RWPE2 (cell line): ENCODE measurements at places on chromosomes 4 and X.

- H3K27me3 ChIP-seq, result no peaks in the 10 kb centered on the region
- H3K36me3 ChIP-seq, result no peaks in the 10 kb centered on the region
These were observed 150.1 kb downstream of the HNRNPD start for GRCh38 chr4:82223715-82224114.

DNA sequence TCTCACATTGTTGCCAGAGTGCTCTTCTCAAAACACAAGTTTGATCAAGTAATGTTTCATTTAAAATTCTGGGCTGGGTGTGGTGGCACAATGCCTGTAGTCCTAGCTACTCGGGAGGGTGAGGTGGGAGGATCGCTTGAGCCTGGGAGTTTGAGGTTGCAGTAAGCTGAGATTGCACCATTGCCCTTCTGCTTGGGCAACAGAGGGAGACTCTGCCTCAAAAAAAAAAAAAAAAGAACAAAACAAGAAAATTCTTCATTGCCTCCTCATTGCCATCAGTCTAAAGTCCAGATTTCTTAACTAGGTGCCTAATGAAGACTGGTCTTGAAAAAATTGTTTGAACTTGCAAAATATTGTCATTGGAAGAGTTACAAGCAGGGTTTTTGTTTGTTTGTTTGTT lies 120.1 kb downstream of the MFAP3L start:
- no peaks in the 10 kb centered on the region for H3K27me3 ChIP-seq
- no peak for DNase-seq
- H3K27ac ChIP-seq, result no peak overlapping the region
- H3K4me3 ChIP-seq, result no peak overlapping the region
- H3K36me3 ChIP-seq, result no peaks in the 10 kb centered on the region
- no peaks in the 10 kb centered on the region for H3K4me1 ChIP-seq

- no peaks in the 10 kb centered on the region for H3K27me3 ChIP-seq
- H3K4me3 ChIP-seq, result no peak overlapping the region
- H3K27ac ChIP-seq, result no peak overlapping the region
- peaks cover 5% of the 10 kb centered on the region for H3K4me1 ChIP-seq
- DNase-seq, result no peak
- H3K36me3 ChIP-seq, result no peaks in the 10 kb centered on the region
These were observed 147.7 kb upstream of the TLL1 start for GRCh38 chr4:165725352-165725751.

DNA sequence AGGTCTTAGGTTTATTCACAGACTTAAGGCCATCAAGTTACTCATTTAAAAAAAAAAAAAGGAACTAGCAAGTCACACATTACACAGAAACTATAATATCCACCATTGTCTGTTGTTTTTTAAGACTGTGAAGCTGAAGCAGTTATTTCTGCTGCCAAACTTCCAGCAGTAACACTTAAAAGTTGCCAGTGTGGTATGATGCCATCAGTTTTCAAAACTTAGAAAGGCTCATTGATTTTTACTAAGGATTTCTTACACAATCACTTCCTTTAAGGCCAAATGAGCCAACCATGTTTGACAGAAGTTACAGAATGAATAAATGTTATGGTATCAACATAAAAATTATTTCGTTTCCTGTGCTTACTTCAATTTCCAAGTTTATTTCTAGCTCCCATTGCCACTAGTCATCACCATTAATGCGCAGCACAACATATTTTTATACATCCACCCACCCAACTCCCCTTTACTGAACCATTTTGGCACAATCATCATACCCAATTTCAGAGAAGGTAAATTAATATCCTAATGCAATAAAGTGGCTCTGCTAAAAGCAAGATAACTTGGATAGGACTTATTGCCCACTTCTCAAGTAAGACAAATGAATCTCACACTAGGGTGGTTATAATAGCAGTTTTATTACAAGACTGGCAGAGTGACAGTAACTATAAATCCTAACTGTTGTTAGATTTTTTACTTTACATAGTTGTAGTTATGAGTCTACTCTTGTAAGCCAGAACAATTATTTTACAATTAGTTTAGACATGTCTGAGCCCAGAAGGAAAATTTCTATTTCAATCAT lies 13.1 kb downstream of the PDGFC start:
- 0 out of 2 replicates have a peak, but pooled peaks cover 5% of the 10 kb centered on the region for H3K36me3 ChIP-seq
- H3K27me3 ChIP-seq, result no peaks in the 10 kb centered on the region
- peak overlapping the region; percentile 69 for H3K27ac ChIP-seq
- DNase-seq, result no peak
- H3K4me3 ChIP-seq, result no peak overlapping the region

- no peaks in the 10 kb centered on the region for H3K36me3 ChIP-seq
- H3K4me1 ChIP-seq, result peaks cover 35% of the 10 kb centered on the region
- H3K27me3 ChIP-seq, result no peaks in the 10 kb centered on the region
- H3K27ac ChIP-seq, result peak overlapping the region; percentile 41
These were observed 183.4 kb downstream of the PPP3CA start for GRCh38 chr4:101163936-101164335.

- no peak overlapping the region for H3K27ac ChIP-seq
- H3K36me3 ChIP-seq, result no peaks in the 10 kb centered on the region
- H3K4me1 ChIP-seq, result no peaks in the 10 kb centered on the region
- no peaks in the 10 kb centered on the region for H3K27me3 ChIP-seq
These were observed 850.9 kb downstream of the FAM133A start for GRCh38 chrX:94524867-94525266.

DNA sequence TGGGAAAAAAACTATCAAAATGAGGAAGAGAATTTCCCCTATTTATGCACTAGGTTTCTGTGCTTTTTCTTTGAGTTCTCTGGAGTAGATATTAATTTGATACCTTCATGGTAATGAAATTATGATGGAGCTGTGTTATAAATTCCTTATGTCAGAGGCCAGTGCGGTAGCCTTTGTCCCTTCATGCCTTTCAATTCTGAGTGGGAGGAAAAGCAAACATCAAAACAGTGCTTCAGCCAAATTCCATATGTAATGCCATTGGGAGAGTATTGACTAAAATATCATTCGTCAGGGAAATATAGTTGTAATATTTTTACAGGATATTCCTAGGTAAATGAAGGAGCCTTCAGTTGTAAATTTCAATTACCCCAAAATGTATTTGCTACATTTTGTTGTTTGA lies 17.5 kb upstream of the RGN start:
- H3K4me3 ChIP-seq, result no peak overlapping the region
- H3K4me1 ChIP-seq, result no peaks in the 10 kb centered on the region
- no peak overlapping the region for H3K27ac ChIP-seq

GRCh38 chr4:61407642-61408618 lies 207.8 kb downstream of the ADGRL3 start:
- no peak overlapping the region for H3K27ac ChIP-seq
- no peaks in the 10 kb centered on the region for H3K27me3 ChIP-seq
- no peaks in the 10 kb centered on the region for H3K36me3 ChIP-seq
- DNase-seq, result no peak
- H3K4me1 ChIP-seq, result peaks cover 5% of the 10 kb centered on the region

GRCh38 chr4:167842487-167842886 lies 249.8 kb upstream of the ANXA10 start:
- no peaks in the 10 kb centered on the region for H3K36me3 ChIP-seq
- no peak overlapping the region for H3K27ac ChIP-seq
- no peaks in the 10 kb centered on the region for H3K27me3 ChIP-seq
- H3K4me1 ChIP-seq, result no peaks in the 10 kb centered on the region
- no peak overlapping the region for H3K4me3 ChIP-seq

GRCh38 chrX:19121898-19122640 lies at the start of gene ADGRG2:
TSS of gene ADGRG2 (minus strand) at chrX:19122468. CDS start at chrX:19068834, 53,634 bp downstream.
- H3K4me1 ChIP-seq, result no peaks in the 10 kb centered on the region
- no peak within 1 kb of the TSS for H3K27ac ChIP-seq
- H3K4me3 ChIP-seq, result peak within 1 kb of the TSS; percentile 44
- H3K27me3 ChIP-seq, result peaks cover 13% of the 10 kb centered on the region

DNA sequence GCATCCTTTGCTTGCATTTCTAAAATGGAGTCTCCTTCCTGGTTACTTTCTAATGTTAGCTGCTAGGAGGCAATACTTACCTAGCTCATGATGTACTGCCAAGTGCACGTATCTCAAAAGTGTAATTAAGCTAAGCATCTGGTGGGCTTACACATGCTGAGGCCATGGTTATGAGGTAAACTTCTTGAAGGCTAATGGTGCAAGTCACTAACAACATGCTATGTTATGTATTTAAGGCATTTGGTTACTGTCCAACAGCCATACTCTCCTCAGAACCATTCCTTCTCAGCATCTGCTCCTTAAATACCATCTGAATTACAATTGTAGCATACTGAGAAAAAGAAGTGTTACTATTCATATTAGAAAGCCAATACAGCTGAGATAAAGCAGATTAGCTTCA lies 318.6 kb upstream of the BMP3 start:
- no peak for DNase-seq
- no peak overlapping the region for H3K4me3 ChIP-seq
- no peaks in the 10 kb centered on the region for H3K4me1 ChIP-seq
- H3K36me3 ChIP-seq, result no peaks in the 10 kb centered on the region
- no peak overlapping the region for H3K27ac ChIP-seq

GRCh38 chrX:23754664-23755063 lies 11.6 kb upstream of the ACOT9 start:
- H3K27ac ChIP-seq, result no peak overlapping the region
- H3K27me3 ChIP-seq, result no peaks in the 10 kb centered on the region
- H3K4me1 ChIP-seq, result no peaks in the 10 kb centered on the region
- no peak overlapping the region for H3K4me3 ChIP-seq
- H3K36me3 ChIP-seq, result no peaks in the 10 kb centered on the region
- DNase-seq, result no peak

- no peak overlapping the region for H3K27ac ChIP-seq
- no peaks in the 10 kb centered on the region for H3K4me1 ChIP-seq
- H3K36me3 ChIP-seq, result no peaks in the 10 kb centered on the region
- no peaks in the 10 kb centered on the region for H3K27me3 ChIP-seq
- no peak overlapping the region for H3K4me3 ChIP-seq
These were observed 400.9 kb upstream of the FGF13 start for GRCh38 chrX:139112432-139112831.

- no peak for DNase-seq
- no peak overlapping the region for H3K4me3 ChIP-seq
- no peak overlapping the region for H3K27ac ChIP-seq
These were observed 895.6 kb downstream of the RAB28 start for GRCh38 chr4:12588582-12588981.

GRCh38 chr4:46908148-46908547 lies 897 bp downstream of the COX7B2 start:
- H3K4me1 ChIP-seq, result no peaks in the 10 kb centered on the region
- H3K4me3 ChIP-seq, result no peak overlapping the region
- no peak overlapping the region for H3K27ac ChIP-seq
- peaks cover 4% of the 10 kb centered on the region for H3K27me3 ChIP-seq
- H3K36me3 ChIP-seq, result no peaks in the 10 kb centered on the region
- DNase-seq, result no peak

DNA sequence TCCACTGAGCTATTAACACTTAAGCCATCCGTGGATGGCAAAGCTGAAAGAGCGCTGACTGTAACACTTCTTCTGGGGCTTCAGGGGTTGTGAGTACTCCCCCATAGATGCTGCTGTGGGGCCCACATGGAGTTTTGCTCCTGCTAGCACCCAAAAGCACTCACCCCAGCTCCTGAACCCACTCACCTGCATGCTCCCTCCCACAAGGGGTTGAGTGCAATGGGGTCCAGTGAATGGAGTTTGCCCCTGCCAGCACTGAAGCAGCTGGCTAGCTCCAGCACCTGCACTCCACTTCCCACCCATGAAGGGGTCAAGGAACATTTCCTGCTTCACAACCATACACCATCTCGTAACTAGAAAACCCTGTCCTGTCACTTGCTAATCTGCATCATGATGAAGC lies 78.9 kb downstream of the IL21 start:
- no peak overlapping the region for H3K27ac ChIP-seq
- H3K4me1 ChIP-seq, result no peaks in the 10 kb centered on the region
- H3K27me3 ChIP-seq, result no peaks in the 10 kb centered on the region
- no peak overlapping the region for H3K4me3 ChIP-seq
- no peaks in the 10 kb centered on the region for H3K36me3 ChIP-seq
- no peak for DNase-seq

GRCh38 chrX:71492231-71493065 lies 40.5 kb upstream of the OGT start:
- no peaks in the 10 kb centered on the region for H3K4me1 ChIP-seq
- DNase-seq, result peak; percentile 33
- H3K36me3 ChIP-seq, result no peaks in the 10 kb centered on the region
- peak overlapping the region; percentile 29 for H3K4me3 ChIP-seq
- H3K27me3 ChIP-seq, result no peaks in the 10 kb centered on the region

DNA sequence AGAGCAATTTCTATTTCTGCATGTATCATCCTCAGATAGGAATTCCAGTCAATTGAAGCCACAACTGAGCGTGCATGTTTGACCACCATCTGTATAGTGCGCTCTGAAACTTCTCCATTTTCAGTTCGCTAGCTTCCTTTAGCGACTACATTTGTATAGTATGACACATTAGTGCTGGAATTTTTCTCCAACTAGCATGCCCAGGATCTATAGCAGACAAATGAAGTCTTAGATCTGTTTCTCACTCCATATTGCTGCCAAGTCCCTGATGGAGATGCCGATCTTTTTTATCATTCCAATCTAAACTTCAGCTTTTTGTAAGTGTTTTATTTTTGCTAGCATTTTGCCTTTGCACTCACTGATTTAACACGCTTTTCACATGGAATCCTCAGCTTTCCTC lies 774.8 kb upstream of the TENM3 start:
- H3K4me3 ChIP-seq, result no peak overlapping the region
- no peak for DNase-seq
- no peaks in the 10 kb centered on the region for H3K36me3 ChIP-seq
- H3K27ac ChIP-seq, result no peak overlapping the region

GRCh38 chr4:46404981-46405380 lies 15.1 kb upstream of the GABRA2 start:
- H3K4me1 ChIP-seq, result no peaks in the 10 kb centered on the region
- DNase-seq, result no peak
- peaks cover 2% of the 10 kb centered on the region for H3K27me3 ChIP-seq
- no peaks in the 10 kb centered on the region for H3K36me3 ChIP-seq
- H3K4me3 ChIP-seq, result no peak overlapping the region

- H3K27ac ChIP-seq, result peak overlapping the region; percentile 51
- no peak for DNase-seq
- H3K4me3 ChIP-seq, result no peak overlapping the region
- H3K36me3 ChIP-seq, result no peaks in the 10 kb centered on the region
These were observed 1329.5 kb upstream of the TENM3 start for GRCh38 chr4:180913750-180914149.

DNA sequence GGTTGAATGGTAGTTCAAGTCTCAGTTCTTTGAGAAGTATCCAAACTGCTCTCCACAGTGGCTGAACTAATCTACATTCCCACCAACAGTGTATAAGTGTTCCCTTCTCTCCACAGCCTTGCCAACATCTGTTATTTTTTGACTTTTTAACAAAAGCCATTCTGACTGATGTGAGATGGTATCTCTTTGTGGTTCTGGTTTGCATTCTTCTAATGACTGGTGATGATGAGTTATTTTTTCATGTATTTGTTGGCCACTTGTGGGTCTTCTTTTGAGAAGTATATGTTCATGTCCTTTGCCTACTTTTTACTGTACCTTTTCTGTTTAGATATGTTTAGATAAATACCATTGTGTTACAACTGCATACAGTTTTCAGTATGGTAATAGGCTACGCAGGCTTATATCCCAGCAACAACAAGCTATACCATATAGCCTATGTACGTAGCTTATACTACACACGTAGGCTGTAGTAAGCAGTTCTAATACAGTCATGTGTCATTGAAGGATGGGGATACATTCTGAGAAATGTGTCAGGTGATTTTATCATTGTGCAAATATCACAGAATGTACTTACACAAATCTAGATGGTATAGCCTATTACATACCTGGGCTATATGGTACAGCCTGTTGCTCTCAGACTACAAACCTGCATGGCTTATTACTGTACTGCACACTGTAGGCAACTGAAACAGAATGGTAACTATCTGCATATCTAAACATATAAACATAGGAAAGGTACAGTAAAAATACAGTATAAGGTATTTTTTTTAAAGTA lies 28.1 kb downstream of the KLHL8 start:
- no peaks in the 10 kb centered on the region for H3K36me3 ChIP-seq
- no peaks in the 10 kb centered on the region for H3K27me3 ChIP-seq
- peaks cover 10% of the 10 kb centered on the region for H3K4me1 ChIP-seq
- no peak overlapping the region for H3K27ac ChIP-seq
- DNase-seq, result no peak
